ENCODE measurements at places on chromosomes 11 and 22.
A peak's percentile ranks its signal among the peaks of the same experiment; 100 is the strongest.

- no peak for DNase-seq
These were observed 969 bp downstream of the CCDC117 start for GRCh38 chr22:28773461-28773867.

- peak; percentile 93 for DNase-seq
These were observed 24.1 kb upstream of the CDC42EP2 start for GRCh38 chr11:65290448-65291165.

GRCh38 chr22:31695423-31695822 lies 33.4 kb upstream of the PISD start:
- no peak for DNase-seq

DNA sequence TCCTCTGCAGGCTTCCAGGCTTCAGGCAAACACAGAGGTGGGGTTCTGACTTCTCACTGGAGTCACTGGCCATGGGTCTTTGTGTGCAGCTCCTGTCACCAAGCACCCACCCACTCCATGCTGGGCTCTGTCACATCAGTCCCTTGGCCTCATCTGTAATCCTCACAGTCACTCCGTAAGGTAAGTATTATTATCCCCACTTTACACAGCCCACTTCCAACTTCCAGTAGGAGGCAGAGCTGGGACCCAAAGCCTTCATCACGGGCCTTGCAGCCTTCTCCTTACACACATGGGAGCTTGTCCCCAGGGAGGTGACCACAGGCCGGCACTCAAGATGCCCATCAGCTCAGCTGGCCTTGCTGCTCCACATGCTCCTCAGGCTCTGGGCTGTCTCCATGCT lies 266.7 kb upstream of the B3GAT1 start:
- no peak for DNase-seq

DNA sequence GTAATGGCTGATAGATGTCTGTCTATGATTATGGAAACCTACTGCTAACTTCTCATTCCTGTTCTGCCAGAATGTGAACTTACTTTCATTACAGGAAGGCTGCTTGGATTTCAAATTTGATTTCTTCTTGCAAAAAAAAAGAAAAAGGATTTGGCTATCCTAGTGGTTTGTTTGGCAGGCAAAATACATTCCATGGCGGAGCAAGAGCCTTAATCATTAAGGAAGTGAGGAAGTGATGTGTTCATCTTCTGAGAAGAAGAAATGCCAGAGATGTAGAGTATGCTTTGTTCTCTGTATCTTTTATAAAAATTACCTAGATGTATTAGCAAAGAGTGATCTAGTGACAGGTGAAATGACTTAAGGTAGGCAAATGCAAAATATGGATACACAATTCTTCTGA lies 356.3 kb downstream of the SOX6 start:
- no peak for DNase-seq

DNA sequence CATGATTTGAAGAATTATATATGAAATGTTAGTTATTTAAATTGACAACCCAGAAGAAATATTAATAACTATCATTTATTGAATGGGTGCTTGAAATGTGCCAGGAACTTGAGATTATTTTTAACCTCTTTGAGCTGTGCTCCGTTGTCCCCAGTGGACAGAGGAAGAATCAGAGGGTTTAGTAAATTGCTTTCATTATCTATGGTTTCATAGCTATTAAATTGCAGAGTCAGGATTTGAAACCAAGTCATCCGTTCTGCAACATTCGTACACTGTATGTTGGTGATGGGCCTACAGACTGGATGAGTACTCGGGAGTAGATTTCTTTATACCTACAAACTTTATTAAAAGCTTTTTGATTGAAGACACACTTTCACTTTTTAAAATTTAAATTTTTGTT lies 4.9 kb downstream of the HSD17B12 start:
- DNase-seq, result no peak

GRCh38 chr11:96102664-96103078 lies 178.8 kb upstream of the MTMR2 start:
- no peak for DNase-seq

GRCh38 chr22:30245985-30246813 lies at the start of gene LIF:
Gene LIF, minus strand, starts transcription at chr22:30246759. Its CDS starts 64 bp downstream, at chr22:30246695.
- no peak for DNase-seq

DNA sequence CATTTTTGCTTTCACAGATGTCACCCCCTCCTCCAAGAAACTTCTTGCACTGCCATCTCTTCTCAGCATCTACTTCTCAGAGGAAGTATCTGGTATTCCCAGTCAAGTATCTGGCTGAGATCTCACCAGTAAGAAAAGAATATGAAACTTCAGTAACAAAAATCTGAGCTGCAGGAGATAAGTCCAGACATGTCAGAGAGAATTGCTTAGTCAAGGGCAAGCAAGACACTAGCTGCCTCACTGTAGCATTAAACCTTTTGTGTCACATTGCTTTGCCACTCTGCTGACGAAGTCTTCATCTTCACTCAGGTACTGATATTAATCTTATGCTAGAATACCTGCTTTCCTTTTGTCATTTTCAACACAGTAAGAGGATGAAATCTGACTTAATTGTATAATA lies 70.6 kb upstream of the ZC3H12C start:
- no peak for DNase-seq

- DNase-seq, result no peak
These were observed 567.9 kb upstream of the CADM1 start for GRCh38 chr11:116072133-116072532.

Measured in left forelimb (tissue), 1 donor.